Forelimb muscle (tissue), 1 donor: ENCODE measurements at places on chromosomes 2 and 18. TPM values are rescaled to one million over a fixed set of nuclear protein-coding genes. Genes with fewer than 3 reads are reported as not detected.

The ZNF892 gene
- 2.0 TPM for polyA plus RNA-seq

DNA sequence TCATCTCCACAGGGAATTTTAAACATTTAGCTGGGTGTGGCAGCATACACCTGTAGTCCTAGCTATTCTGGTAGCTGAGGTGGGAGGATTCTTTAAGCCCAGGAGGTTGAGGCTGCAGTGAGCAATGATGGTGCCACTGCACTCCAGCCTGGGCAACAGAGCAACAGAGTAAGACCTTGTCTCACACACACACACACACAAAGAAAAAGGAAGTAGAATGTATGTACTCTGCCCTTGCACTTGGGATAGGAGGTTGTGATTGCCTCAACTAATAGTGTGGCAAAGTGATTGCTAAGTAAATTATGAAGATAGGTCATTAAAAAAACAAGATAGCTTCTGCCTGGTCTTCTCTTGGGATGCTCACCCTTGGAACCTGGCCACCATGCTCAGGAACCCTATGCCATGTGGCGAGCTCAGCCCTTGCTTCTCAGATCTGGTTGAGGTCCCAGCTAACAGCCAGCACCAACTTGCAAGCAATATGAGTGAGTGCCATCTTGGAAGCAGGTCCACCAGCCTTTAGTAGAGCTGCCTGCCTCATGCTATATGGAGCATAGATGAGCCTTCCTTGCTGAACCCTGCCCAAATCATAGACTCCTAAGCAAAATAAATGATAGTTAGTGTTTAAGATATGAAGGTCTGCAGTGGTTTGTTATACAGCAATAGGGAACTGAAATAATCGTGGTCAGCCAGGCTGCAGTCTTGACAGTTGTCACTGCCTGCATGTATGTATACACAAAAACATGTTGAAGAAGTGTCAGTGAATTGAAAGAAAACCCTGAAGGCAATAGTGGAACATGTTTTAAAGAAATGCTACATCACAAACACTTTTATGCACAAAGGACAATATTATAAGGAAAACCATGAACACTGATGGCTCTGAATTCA lies 30.1 kb upstream of the PNO1 start:
- DNase-seq: no peak

The RNF149 gene
- polyA plus RNA-seq: 36.2 TPM

The SLC19A3 gene
- 0.56 TPM for polyA plus RNA-seq

The MC4R gene
- 0.16 TPM for polyA plus RNA-seq

DNA sequence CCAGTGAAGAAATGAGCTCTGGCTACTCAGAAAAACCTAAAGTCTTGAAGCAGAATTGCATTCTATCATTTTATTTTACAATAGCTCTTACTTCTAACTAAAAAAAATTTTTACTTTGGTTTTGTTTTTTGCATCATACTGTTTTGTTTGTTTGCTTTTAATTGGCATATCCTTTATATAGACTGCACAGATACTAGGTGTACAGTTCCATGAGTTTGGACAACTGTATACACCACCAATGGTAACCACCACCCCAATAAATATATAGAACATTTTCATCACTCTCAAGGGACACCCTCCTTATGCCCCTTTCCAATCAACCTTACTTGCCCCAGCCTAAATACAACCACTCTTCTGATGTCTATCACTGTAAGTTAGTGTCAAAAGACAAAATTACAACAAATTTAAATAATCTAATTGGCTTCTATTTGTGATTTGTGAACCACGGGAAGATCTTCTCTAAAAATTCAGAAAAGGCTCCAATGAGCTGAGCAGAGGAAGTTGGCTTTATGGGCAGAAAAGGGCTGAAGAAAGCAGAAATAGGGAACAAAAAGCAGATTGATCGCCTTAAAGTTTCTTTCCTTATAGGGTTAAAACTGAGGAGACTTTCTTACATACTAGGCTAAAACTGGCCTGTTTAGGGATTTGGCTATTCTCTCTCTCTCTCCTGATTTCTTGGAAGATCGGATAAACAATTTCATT lies 22.2 kb upstream of the SOS1 start:
- no peak for DNase-seq

GRCh38 chr2:144362401-144362800 lies 157.5 kb downstream of the ZEB2 start:
- no peak for DNase-seq

- no peak for DNase-seq
Measured at GRCh38 chr18:77131652-77132368, 773 bp downstream of the MBP start.

DNA sequence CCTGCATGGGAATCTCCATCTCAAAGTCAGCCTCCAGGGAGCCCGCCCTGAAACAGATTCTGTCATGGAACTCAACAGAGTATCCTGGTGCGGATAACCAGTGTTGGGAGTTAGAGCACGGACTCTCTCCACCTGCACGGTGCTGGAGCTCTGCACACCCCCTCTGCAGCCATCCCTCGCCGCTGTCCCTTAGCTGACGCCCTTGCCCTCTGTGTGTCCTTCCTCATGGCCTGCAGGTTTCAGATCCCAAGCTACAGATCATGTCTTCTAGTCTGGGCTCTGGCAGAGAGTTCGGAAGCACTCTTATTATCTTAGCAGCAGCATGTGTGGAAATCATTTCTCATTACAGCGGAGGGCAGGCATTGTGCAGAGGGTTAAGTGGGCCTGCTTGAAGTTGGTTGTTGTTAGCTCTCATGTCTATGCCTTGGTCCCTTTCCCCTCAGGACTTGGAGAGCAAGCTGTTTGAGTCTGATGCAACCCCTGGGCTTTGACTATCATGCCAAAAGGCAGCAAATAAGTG lies 26.0 kb downstream of the TMEM127 start:
- no peak for DNase-seq

- DNase-seq: no peak
Measured at GRCh38 chr2:69211048-69211447, 176.0 kb downstream of the GFPT1 start.

The HOXD10 gene
- polyA plus RNA-seq: 0.24 TPM

DNA sequence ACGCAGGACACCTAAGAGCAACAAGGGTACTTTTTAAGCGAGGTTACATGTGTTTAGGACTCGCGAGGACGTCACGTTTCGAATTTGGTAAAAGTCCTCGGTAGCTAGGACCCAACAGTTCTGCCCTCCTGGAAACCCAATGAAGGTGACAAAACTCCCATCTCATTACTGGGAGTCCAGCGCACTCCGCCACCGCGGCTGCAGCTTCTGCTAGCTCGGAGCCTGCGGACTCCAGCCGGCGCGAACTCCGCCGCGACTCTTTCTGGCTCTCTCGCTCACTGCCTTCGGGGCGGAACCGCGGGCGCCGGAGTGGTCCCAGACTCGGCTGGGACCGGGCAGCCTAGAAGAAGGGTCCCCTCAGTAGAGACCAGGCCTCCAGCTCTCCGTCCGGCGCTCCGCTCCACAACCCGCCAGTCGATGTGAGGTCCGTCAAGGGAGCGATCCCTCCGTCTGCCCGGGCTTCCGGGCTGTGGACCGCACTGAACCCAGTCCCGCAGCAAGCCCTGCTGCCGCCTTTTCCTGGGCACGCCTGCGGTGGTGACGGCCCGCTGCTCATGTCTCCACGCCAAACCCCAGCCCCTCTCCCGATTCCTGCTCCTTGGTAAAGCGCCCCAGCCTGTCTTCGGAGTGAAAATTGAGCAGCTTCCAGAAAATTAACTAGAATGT lies 3.0 kb upstream of the OSR1 start:
- DNase-seq: no peak

The MARCO gene
- 1.4 TPM for polyA plus RNA-seq

The MYO5B gene
- polyA plus RNA-seq: 1.6 TPM

DNA sequence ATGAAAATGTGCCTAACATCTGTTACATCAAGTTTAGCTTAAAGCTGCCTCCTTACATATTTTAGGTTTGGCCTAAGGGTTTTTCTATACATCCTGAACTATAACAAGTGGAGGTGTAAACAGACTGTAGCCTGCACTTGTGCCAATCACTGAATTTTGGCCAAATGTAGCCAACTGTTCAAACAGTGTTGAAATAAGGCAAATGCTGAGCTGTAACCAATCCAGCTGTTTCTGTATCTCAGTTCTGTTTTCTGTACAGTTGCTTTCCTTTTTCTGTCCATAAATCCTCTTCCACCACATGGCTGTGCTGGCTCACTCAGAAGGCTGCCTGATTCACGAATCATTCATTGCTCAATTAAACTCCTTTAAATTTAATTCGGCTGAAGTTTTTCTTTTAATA lies 19.2 kb upstream of the CAPN13 start:
- no peak for DNase-seq

- no peak for DNase-seq
Measured at GRCh38 chr18:24364177-24364576, 33.4 kb downstream of the OSBPL1A start.

DNA sequence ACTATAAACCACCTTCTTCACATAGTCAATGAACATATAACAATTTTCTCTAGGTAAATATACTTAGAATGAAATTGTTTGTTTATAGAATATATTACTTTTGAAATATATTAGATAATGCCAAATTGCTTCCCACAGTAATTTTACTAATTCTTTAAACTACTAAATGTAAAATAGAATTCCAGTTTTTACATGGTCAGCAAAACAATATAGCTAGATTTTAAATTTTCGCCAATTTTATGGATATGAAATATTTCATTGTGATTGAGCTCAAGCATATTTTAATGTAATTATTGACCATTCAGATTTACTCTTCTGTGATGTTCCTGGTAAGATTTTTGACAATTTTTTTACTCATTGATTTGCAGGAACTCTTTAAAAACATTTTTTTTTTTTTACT lies 444.6 kb downstream of the PARD3B start:
- no peak for DNase-seq

GRCh38 chr2:46394649-46395510 lies 84.5 kb upstream of the TMEM247 start:
- DNase-seq: no peak

The CHST10 gene
- 11.0 TPM for polyA plus RNA-seq

GRCh38 chr18:46321955-46322354 lies 217.8 kb downstream of the HAUS1 start:
- DNase-seq: no peak

The CCDC141 gene
- polyA plus RNA-seq: 79.4 TPM

GRCh38 chr2:234689911-234690379 lies 193.1 kb upstream of the ARL4C start:
- DNase-seq: no peak

GRCh38 chr2:114709936-114710850 lies 267.8 kb downstream of the DPP10 start:
- no peak for DNase-seq

GRCh38 chr2:224195925-224196571 lies 157.0 kb upstream of the SERPINE2 start:
- peak; percentile 88 for DNase-seq

The EPB41L3 gene
- polyA plus RNA-seq: 107 TPM

The TTN gene
- polyA plus RNA-seq: 322 TPM

GRCh38 chr2:218387369-218388194 lies 5.5 kb downstream of the SLC11A1 start:
- no peak for DNase-seq

GRCh38 chr2:124810132-124810531 lies 785.0 kb downstream of the CNTNAP5 start:
- DNase-seq: no peak

- no peak for DNase-seq
Measured at GRCh38 chr2:23616630-23617029, 231.7 kb downstream of the KLHL29 start.

GRCh38 chr18:57210107-57210715 lies 63.3 kb downstream of the BOD1L2 start:
- DNase-seq: no peak

GRCh38 chr18:51182824-51183223 lies 14.7 kb downstream of the MEX3C start:
- DNase-seq: no peak

GRCh38 chr2:200172521-200172920 lies 134.0 kb upstream of the SPATS2L start:
- DNase-seq: no peak
